ENCODE measurements at places on chromosomes 11 and 22.

- DNase-seq: no peak
Measured at GRCh38 chr11:21137803-21138202, 468.4 kb downstream of the NELL1 start.

- DNase-seq: no peak
Measured at GRCh38 chr11:60396799-60397198, 540 bp downstream of the MS4A14 start.

- no peak for DNase-seq
Measured at GRCh38 chr11:129933262-129933661, 37.9 kb upstream of the NFRKB start.

GRCh38 chr22:27896245-27896644 lies 22.8 kb downstream of the PITPNB start:
- no peak for DNase-seq

DNA sequence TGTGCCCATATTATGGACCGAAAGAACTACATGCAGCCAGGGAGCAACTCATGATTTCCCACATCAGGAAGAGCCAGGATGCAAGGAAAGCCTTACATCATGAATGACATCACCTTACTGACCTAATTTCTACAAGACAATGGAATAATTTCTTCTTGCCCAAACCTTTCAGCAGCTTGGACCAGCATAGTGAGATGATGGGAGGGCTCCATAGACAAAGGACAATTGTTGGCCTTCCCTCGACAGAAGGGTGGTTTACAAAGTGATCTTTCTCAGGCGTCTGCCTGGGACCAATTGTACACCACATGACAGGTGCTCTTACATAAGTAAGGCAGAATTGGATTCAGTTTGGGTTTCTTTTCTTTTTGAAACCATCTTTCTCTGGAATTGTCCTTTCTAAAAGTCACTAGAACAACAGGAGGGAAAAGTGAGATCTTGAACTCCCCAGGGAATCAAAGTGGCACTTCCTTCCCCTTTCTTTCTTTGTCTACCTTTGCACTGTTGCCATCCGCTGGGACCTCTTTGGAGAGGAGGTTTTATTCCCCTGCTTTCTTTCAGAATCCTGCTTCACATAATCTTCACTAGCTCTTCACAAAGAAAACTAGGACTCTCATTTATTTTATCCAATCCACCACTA lies 51.7 kb upstream of the PAK1 start:
- no peak for DNase-seq

DNA sequence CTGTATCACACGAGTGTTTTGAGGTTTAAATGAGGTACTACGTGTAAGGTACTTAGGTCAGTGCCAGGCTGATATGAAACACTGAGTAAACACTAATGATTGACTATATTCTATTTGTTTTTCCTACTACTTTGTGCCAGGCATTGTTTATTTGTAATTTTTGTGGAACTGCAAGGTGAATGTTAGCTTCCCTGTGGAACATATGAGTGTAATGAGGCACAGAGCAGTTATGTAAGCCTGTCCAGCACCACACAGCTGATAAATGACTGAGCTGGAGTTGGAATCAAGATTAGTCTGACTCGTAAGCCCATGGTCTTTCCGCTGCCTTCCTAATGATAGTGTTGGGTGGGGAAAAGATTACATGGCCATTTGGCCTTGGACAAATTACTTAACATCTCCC lies 5.9 kb downstream of the SLC37A2 start:
- no peak for DNase-seq

DNA sequence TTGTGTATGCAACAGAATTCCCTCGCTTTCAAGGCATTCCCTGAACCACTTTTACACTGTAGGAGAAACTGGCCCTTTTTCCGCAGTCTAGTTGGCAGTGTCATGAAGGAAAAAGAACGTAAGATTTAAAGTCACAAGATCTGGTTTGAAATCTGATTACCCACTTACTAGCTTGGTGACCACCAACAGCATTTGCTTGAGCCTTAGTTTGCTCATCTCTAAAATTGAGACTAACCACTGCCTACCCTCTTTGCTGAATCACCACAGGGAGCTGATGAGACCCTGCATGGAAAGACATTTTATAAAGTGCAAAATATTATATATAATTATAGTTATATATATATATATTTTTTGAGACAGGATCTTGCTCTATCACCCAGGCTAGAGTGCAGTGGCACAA lies 39.4 kb downstream of the SYTL2 start:
- no peak for DNase-seq

DNA sequence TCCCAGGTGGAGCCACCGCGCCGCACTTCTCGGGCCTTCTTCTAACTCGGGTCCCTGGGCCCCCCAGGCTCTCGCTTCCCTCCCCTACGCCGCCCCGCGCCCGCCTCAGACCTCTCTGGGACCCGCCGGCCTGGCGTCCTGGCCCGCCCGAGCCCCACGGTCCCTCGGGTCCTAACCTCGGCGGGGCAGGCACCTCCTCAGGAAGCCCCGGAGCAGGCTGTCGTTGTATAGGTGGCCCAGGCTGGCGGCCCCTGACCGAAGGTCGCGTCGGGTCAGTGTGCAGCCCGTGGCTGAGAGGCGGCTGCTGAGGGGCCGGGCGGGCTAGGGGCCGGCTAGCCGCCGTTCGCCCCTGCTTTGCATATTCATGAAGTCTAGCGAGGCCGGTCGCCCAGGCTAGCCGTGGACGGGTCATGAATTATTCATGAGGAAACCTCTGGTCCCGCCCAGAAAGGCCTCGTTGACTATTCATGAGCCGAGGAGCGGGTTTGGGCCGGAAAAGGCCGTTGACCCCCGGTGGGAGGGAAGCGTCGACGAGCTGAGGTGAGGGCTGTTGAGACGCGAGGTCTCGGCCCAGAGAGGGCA lies at the start of gene HORMAD2:
Gene HORMAD2, plus strand, starts transcription at position 513 of the 582 bp plus-strand sequence. CDS start 13,489 bp downstream, outside the sequence.
- DNase-seq: no peak

DNA sequence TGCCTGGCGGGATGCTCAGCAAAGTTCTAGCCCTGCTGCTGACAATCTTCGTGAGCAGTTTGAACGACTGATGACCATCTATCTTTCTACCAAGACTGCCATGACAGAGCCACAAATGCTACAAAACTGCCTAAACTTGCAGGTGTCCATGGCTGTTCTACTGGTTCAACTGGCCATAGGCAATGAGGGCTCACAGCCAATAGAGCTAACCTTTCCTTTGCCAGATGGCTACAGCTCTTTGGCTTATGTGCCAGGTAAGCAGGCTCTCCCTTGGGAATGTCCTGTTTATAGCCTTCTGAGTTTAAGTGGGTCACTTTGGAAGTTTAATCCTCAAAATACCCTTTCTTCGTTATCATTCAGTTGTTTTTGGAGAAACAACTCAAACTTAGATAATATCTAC lies 20.1 kb downstream of the UBE4A start:
- no peak for DNase-seq

DNA sequence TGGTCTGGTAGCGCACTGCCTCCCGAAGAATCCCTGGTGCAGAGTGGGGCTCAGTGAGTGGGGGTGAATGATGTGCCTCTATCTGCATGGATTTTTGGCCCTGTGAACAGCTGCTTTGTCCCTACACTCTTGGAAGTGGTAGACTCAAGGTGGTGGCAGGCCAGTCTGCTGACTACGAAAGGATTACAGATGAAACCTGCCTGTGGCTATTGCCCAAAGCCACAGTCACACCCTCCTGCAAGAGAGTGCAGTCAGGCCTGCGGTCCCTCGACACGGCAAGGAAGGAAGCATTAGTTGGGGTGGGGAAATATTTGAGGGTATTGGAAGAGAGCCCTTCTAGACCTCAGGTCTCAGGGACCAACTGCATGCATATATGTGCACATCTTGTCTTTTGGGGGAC lies 63.7 kb downstream of the DSCAML1 start:
- DNase-seq: no peak

DNA sequence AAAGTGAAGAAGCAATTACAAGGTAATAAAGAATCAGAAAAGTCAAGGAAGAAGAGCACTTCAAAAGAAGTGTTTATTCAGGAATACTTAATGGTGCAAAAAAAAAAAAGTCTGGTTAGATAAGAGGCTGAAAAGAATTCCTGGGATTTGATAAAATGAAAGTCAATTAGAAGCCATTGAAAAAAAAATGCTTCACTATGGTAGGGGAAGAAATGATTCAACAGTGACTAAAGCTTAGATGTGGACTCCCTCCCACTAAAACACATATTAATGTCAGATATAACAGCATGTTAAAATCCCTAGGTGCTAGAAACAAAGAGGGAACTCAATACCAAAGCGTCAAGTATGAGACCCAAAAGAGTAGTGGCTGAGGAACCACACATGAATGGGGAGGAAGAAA lies 335.3 kb upstream of the PITPNB start:
- DNase-seq: no peak

- no peak for DNase-seq
Measured at GRCh38 chr11:91947215-91947820, 277.3 kb upstream of the FAT3 start.

- DNase-seq: no peak
Measured at GRCh38 chr11:36264011-36264972, 24.9 kb downstream of the COMMD9 start.

DNA sequence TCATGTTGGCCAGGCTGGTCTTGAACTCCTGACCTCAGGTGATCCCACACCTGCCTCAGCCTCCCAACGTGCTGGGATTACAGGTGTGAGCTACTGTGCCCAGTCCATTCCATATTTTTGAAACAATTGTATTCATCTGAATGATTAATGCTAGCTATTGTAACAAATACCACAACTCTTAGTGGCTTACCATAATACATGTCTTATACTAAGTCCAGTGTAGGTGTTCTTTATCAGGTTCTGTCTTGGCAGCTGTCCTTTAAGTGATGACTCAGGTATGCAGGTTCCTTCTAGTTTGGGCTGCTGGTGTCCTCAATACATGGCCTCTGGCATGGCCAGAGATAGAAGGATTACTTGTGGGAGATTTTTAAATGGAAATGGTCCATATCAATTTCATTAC lies 39.0 kb downstream of the UVRAG start:
- DNase-seq: no peak

DNA sequence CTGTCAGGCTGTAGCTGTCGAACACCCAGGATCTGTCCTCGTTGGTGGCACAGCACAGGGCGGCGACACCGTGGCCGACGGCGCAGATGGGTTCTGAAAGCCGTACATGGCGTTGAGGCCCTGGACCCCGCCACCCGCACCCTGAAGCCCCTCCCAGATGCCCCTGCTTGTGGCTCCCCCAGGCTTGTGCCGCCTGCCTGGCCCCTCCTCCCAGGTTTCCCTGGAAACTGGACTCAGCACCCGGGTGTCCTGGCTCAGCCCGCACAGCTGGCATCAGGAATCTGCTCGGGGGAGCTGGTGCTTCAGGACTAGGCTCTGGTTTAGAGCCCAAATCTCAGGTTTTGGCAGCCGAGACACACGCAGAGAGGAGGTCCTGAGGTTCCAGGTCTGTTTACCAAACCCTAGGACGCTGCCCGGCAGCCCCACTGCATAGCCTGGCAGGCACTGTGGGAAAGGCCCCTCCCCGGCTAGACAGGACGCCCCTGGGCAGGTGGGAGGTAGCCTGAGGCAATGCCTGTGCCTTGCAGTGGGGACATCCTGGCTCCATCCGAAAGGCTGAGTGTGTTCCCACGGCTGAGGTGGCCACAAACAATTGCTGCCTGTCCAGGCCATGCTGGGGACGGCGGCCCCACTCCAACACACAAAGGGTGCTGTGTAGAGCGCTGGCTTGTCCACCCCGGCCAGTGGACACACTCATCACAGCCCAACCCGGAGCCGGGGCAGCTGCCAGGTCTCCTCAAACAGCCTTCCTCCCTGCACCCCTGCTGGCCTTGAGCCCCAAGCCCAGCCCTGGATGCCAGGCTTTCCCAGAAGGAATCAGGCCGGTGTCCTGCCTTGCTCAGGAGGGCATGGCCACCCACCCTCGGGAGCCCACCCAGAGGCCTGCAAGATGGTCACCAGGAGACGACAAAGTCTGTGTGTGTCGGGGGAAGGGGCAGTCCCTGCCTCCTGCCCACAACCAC lies 4.6 kb downstream of the GATD1 start:
- DNase-seq: no peak

DNA sequence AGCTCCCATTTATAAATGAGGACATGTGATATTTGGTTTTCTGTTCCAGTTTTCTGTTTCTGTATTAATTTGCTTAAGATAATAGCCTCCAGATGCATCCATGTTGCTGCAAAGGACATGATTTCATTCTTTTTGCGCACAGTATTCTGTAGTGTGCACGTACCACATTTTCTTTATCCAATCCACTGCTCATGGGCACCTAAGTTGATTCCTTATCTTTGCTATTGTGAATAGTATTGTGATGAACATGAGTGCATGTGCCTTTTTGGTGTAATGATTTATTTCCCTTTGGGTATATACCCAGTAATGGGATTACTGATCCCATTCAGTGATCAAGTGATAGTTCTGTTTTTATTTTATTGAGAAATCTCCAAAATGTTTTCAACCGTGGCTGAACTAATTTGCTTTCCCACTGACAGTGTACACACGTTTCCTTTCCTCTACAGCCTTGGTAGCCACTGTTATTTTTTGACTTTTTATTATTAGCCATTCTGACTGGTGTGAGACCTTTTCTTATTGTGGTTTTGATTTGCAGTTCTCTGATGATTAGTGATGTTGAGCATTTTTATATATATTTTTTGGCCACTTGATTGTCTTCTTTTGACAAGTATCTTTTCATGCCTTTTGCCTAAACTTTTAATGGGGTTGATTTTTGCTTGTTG lies 226.0 kb upstream of the ANO3 start:
- DNase-seq: no peak

GRCh38 chr11:30617762-30618161 lies 31.6 kb upstream of the MPPED2 start:
- no peak for DNase-seq

GRCh38 chr11:115780646-115781362 lies 276.6 kb upstream of the CADM1 start:
- DNase-seq: no peak

GRCh38 chr11:128227466-128227865 lies 359.9 kb downstream of the ETS1 start:
- no peak for DNase-seq

DNA sequence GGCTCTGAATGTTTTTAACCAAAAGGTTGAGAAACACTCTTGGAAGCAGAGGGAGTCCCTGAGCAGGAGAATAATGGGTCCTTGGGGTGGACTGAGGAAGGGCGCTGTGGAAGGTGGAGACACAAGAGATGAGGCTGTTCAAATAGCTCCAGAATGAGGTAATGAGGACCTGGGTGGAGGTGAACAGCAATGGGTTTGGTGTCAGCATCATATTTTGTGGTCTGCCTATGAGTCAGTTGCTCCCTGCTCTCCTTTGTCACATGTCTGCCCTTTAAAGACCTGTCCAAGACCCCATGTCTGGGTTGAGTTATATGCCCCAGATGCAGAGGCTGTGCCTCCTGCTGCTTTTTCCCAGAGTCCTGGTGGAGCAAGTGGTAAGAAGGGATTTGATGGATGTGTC lies 113.6 kb downstream of the BARX2 start:
- DNase-seq: no peak

GRCh38 chr11:69842746-69843528 lies 23.7 kb upstream of the FGF3 start:
- DNase-seq: no peak

GRCh38 chr11:83713708-83714107 lies 427.5 kb upstream of the CCDC90B start:
- DNase-seq: no peak

DNA sequence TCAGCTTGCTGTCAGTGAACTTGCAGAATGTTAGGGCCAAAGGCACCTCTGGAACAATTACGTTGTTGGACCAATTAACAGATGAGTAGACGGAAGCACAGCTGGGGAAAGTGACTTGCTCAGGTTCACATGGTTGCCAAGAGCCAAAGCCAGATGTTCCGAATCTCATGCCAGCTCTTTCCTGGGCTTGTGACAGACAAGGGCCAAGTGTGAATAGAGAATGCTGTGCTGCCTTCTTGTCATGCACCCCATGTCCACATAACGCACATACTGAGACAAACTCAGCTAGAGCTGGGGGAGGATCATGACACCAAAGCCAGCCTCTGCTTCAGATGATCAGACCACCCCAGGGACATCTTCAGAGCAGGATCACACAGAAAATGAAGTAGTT lies 616.3 kb downstream of the INSC start:
- DNase-seq: no peak

GRCh38 chr11:32374261-32374711 lies 61.1 kb downstream of the WT1 start:
- DNase-seq: no peak
